ENCODE measurements at places on chromosomes 1 and 21.
A peak's percentile ranks its signal among the peaks of the same experiment; 100 is the strongest.

DNA sequence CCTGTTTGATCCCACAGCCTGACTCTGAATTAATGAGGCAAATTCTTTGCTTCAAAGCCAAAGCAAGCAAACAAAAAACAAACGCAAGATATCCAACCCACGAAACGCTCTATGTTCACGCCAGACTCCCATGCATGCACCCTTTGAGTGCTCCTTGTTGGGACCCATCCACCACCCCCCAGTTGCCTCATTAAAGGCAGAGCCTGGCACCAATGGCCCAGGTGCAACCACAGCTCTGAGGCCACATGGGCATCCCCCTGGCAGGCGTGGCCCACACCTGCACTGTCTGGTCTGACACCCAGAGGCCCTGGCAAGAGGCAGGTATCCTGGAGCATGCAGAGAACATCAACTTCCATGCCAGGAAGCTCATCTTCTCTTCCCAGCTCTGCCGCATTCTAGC is 1.1 kb upstream of the PADI4 start:
- H3K27ac ChIP-seq: no peak overlapping the region
- DNase-seq: no peak
- H3K36me3 ChIP-seq: peaks cover 2% of the 10 kb centered on the region
- H3K4me3 ChIP-seq: no peak overlapping the region

DNA sequence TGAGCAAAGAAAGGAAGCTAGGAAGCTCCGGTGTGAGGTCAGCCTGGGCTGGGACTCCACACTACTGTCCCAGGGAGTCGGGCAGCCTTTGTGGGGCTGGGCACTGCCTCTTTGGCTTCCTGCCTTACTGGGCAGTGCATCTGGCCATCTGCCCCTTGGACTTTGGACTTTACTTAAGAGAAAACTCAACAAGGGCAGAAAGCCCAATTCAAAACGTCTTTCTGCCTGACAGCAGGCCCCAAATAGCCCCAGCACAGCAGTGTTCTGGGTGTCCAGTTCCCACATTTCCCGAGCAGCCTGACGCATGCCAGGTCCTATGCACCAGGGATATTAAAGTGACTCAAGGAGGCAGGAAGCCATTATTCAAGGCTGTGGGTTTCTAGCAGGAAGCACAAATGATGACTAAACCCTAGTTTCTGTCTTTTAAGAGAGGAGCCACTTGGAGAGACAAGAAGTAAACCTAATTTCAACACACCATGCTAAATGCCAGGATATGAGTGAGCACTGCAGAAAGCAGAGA is 37.9 kb upstream of the EDEM3 start:
- no peaks in the 10 kb centered on the region for H3K27me3 ChIP-seq
- DNase-seq: no peak
- peaks cover 2% of the 10 kb centered on the region for H3K4me1 ChIP-seq
- no peaks in the 10 kb centered on the region for H3K36me3 ChIP-seq
- H3K4me3 ChIP-seq: no peak overlapping the region
- no peak overlapping the region for H3K27ac ChIP-seq

DNA sequence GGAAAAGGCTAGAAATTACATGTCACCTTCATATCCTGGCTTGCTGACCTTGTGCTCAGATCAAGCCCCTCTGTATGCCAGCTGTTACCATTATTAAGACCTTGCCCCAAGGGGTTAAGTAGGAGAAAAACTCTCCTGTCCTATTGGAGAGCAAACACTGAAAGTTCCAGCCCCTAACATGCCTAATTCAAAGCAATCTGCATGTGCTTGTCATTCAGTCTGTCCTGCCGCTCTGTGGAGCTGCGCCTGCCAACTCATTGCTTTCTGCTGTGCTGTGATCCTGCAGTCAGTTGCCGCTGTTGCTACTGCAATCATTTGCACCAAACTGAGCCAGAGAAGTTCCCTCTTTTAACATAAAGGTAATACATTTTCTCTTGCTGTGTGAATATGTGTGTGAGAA is 113.4 kb downstream of the DISP1 start:
- H3K27me3 ChIP-seq: no peaks in the 10 kb centered on the region
- H3K4me3 ChIP-seq: peak overlapping the region; percentile 82
- peak overlapping the region; percentile 83 for H3K27ac ChIP-seq
- no peaks in the 10 kb centered on the region for H3K36me3 ChIP-seq

- peaks cover 15% of the 10 kb centered on the region for H3K4me1 ChIP-seq
- peaks cover 20% of the 10 kb centered on the region for H3K36me3 ChIP-seq
- DNase-seq: no peak
- peak overlapping the region; percentile 53 for H3K27ac ChIP-seq
Measured at GRCh38 chr1:155327981-155328380, 7.3 kb downstream of the RUSC1 start.

GRCh38 chr21:38897532-38898421 is 92.0 kb downstream of the ETS2 start:
- no peaks in the 10 kb centered on the region for H3K36me3 ChIP-seq
- no peak for DNase-seq
- peaks cover 18% of the 10 kb centered on the region for H3K4me1 ChIP-seq
- H3K27me3 ChIP-seq: no peaks in the 10 kb centered on the region
- no peak overlapping the region for H3K4me3 ChIP-seq
- H3K27ac ChIP-seq: no peak overlapping the region

DNA sequence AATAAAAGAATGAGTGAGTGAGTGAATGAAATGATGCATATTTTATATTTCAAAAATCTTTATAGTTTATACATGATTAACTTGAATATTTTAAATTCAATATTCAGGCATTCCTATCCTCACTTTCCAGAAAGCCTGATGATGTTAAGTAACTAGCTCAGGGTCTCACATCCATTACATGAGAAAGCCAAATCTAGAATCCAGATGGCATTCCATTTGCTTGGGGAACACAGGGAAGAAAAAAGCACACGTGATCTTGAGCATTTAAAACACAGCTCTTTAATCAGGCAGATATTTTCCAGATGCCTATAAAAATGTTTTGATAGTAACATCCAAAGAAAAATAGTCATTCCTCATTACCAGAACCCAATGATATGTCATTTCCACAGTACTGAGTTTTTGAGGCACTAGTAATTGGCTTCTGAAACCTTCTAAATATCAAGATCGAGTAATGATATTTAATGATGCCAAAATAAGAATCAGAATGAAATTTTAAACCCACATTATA is 291.9 kb downstream of the DSCAM start:
- DNase-seq: no peak
- H3K36me3 ChIP-seq: no peaks in the 10 kb centered on the region
- H3K4me1 ChIP-seq: peaks cover 2% of the 10 kb centered on the region

DNA sequence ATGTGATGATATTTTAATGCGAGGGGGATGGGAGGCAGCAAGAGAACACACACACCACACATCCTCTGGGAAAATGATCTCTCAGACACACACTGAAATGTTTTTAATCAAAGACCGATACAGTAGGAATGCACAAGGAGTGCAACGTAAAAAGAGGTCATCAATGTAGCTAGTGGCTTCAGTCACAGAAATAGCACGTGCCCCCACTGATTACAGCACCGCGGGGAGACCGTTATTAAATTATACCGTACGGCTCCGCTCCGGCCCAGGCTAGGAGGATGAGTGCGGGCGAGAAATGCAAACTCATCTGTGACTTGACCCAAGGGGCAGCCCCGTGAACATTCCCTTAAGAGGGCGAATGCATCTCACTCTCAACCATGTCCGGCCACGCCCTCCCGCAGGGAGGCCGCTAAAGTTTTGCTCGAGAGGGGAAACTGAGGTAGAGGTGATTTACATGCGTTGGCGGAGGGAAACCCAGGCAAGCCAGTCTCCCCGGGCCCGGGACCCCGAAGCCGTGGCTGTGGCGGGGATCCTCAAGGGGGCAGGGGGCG is 552 bp downstream of the UBR4 start:
- H3K4me1 ChIP-seq: peaks cover 60% of the 10 kb centered on the region
- H3K4me3 ChIP-seq: peak overlapping the region; percentile 94
- no peaks in the 10 kb centered on the region for H3K27me3 ChIP-seq
- peak overlapping the region; percentile 97 for H3K27ac ChIP-seq
- H3K36me3 ChIP-seq: peaks cover 2% of the 10 kb centered on the region
- no peak for DNase-seq

DNA sequence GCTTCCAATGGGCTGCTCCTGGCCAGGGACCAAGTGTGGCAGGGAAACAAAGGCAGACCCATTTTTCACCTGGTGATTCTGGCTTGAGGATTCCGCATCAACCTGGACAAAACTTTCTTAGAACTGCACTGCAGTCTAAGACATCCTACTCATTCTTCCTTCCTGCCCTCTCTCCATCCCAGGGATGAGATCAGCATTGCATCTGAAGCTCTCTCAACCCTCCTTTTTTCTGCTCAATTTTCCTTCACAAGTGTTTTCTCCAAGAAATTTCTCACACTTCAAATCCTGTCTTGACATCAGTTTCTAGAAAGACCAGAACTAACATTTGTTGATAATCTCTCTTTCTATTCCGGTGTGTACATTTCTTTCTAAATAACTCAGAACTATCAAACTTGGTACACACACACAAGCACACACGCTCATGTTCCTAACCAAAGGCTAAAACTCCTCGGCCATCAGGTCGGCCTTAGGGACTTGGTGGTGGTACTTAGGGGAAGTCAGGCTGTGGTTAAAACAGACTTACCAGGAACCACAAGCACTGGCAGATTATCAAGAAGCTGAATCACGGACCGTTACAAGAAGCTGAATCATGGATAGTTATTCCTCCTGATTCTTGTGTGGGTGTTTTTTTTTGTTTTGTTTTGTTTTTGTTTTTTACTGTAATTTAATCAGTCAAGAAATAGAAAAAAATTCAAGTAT is 21.0 kb upstream of the CXADR start:
- H3K27me3 ChIP-seq: no peaks in the 10 kb centered on the region
- no peak overlapping the region for H3K27ac ChIP-seq
- H3K36me3 ChIP-seq: no peaks in the 10 kb centered on the region
- no peak overlapping the region for H3K4me3 ChIP-seq

DNA sequence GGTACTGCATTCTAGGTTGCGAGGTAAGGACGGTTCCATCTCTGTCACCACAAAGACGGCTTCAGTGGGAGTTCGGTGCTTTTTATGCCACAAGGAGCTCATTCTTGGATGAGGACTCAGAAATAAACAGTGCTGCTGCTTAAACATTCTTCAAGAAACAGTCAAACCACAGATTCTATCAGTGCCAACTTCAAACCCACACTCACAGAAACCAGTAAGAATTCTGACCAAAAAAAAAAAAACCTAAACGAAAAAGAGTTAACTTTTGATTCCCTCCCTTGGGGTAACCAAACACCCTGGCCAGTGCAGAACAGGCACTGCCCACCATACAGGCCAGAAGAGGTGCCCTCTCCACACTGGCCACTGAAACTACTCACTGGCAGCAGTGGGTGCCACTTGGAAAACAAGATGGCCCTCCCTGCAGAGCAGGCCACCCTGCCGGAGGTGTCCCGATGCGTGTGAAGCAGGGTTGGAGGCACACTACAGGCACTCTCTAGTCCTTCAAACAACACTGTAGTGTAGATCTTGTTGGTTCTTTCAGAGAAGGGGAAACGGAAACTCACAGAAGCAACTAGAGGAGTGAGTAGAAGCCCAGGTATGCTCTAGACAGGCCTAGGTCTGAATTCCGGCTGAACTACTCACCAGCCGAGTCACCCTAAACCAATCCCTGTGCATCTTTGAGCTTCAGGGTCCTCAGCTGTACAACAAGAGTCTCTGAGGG is 87.3 kb upstream of the TLR5 start:
- H3K4me1 ChIP-seq: peaks cover 19% of the 10 kb centered on the region
- no peak overlapping the region for H3K27ac ChIP-seq
- DNase-seq: no peak
- peaks cover 25% of the 10 kb centered on the region for H3K27me3 ChIP-seq
- H3K4me3 ChIP-seq: no peak overlapping the region

DNA sequence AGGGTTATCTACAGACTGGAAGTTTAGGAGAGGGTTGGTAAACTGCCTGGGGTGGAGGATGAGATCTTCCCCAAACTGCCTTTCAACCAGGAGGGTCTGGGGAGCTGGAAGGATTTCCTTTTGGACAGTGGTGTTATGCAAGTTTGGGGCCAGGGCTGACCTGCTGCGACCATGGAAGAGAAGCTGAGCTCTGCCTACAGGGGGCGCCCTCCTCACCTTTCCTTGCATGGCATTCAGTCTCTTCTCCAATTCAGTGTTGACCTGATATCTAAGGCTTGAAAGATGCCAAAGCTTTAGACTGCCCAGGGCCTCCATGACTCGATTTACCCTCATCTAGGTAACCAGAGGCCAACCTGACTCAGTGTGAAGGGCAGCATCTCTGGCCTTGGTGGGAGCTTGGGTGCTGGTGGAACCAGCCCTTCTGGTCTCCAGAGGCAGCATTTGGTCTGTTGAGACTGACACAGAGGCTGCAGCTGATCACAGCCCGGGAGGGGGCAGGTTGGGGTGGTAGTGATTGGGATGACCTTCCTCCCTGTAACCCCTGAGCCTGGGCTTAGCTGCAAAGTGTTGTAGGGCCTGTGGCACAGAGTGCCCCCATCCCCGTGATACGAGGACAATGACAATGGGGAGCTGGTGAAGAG is 170.0 kb downstream of the GRIK3 start:
- no peak for DNase-seq
- H3K27ac ChIP-seq: no peak overlapping the region
- H3K36me3 ChIP-seq: no peaks in the 10 kb centered on the region

- H3K4me1 ChIP-seq: peaks cover 27% of the 10 kb centered on the region
- H3K27me3 ChIP-seq: no peaks in the 10 kb centered on the region
- no peaks in the 10 kb centered on the region for H3K36me3 ChIP-seq
- H3K4me3 ChIP-seq: no peak overlapping the region
- no peak for DNase-seq
- no peak overlapping the region for H3K27ac ChIP-seq
Measured at GRCh38 chr1:86507935-86508582, 38.8 kb upstream of the CLCA4 start.

DNA sequence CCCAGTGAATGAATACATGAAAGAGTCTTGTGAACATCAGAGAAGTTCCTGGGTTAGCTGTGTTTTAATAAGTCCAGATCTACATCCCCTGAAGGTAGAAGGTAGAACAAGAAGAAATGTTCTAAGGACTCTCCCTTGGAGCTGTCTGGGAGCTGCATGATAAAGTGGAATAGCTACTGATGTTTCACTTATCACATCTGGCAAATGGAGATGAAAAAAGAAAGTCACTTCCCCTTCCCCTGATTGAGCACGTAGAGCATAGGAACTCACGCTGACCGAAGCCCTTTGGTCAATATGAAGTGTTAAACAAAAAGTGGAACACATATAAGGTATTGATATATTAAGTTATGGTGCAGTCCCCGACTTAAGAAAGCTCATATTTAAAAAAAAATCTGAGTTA is 53.2 kb upstream of the PARP1 start:
- peaks cover 13% of the 10 kb centered on the region for H3K27me3 ChIP-seq
- DNase-seq: no peak
- H3K4me3 ChIP-seq: no peak overlapping the region
- H3K4me1 ChIP-seq: no peaks in the 10 kb centered on the region
- no peak overlapping the region for H3K27ac ChIP-seq

Measured in mesothelial cell of epicardium (in vitro differentiated cells).